ENCODE measurements at places on chromosomes 1 and 21.

GRCh38 chr1:85582687-85583591 lies 2.4 kb downstream of the CCN1 start:
- DNase-seq: no peak

GRCh38 chr21:44087426-44088400 lies 19.5 kb upstream of the PWP2 start:
- DNase-seq: no peak

GRCh38 chr1:63984930-63985290 lies 211.1 kb downstream of the ROR1 start:
- DNase-seq: no peak

DNA sequence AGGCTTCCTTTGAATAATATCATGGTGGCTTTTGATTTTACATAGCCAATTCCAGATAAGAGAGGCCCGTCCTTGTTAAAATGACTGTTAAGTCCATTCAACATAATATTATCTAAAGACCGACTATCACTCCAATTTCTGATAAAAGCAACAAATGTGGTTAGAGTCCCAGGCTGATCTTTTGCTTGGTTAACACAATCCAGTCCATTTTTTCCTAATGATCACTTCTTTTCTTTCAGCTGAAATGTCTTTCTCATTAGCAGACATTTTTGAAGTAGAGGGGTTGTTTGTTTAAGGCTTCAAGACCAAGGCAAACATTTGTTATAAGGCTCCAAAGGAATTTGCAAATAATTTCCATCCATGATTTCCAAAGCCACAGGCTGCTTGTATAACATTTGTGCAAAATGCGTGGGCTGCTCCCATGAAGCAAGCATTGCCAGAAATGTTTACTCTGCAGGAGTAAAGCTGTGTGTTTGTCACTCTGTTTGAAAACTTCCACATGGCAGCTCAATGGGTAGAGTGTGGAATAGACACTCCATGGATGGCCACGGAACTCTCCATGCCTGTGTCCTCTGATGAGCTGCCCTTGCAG lies 111.5 kb downstream of the PSMG1 start:
- DNase-seq: no peak

- no peak for DNase-seq
Measured at GRCh38 chr1:1942753-1943656, 23.9 kb upstream of the TMEM52 start.

GRCh38 chr1:16126743-16127515 lies 28.9 kb downstream of the EPHA2 start:
- DNase-seq: no peak

- DNase-seq: no peak
Measured at GRCh38 chr1:200857804-200858203, 15.0 kb upstream of the GPR25 start.

- no peak for DNase-seq
Measured at GRCh38 chr1:193406901-193407300, 220.5 kb upstream of the B3GALT2 start.

DNA sequence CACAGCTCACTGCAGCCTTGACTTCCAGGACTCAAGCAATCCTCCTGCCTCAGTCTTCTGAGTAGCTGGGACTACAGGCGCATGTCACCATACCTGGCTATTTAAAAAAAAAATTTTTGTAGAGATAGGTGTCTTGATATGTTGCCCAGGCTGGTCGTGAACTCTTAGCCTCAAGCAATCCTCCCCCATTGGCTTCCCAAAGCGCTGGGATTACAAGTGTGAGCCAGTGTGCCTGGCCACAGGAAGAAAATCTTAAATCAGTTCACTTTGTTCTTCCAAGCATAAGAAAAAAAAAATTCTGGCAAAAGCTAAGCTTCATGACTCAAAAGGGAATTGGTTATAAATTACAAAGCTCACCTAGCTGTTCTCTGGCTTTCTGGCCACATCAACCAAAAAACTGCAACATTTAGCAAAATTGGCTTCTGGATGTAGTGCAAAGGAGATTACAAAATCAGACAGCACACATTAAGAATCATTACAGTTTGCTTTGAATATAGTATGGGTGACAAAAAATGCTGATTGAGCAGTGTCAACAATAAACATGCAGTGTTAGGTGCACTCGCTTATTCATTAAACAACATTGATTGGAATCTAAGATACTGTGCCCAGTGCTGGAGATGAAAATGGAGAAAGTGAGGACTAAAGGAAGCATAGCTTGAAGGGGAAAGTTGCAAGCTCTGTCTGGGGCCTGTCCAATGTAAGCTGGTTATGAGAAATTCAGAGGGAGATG lies 76.7 kb downstream of the KCTD3 start:
- no peak for DNase-seq

GRCh38 chr1:86382878-86383277 lies 13.2 kb downstream of the ODF2L start:
- no peak for DNase-seq

- DNase-seq: no peak
Measured at GRCh38 chr1:155219592-155220031, 11.1 kb downstream of the MTX1 start.

DNA sequence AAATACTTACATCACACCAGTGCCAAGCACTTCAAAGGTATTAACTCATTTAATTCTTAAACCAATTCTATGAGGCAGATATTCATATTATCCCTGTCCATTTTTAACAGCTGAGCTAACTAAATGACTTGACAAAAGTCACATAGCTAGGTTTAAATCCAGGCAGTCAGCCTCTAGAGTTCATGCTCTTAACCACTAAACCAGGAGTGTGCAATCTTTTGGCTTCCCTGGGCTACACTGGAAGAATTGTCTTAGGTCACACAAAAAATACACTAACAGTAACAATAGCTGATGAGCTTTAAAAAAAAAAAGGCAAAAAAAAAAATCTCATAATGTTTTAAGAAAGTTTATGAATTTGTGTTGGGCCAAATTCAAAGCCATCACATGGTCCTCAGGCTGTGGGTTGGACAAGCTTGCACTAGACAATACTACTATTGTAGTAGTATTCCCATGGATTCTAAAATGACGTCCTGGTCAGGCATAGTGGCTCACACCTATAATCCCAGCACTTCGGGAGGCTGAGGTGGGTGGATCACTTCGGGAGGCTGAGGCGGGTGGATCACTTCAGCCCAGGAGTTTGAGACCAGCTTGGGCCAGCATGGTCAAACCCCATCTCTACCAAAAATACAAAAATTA lies 10.0 kb downstream of the UBR4 start:
- DNase-seq: no peak
